ENCODE measurements at places on chromosomes 7 and 10.

- DNase-seq = no peak
These were observed 85.3 kb upstream of the PCGF5 start for GRCh38 chr10:91135113-91135512.

DNA sequence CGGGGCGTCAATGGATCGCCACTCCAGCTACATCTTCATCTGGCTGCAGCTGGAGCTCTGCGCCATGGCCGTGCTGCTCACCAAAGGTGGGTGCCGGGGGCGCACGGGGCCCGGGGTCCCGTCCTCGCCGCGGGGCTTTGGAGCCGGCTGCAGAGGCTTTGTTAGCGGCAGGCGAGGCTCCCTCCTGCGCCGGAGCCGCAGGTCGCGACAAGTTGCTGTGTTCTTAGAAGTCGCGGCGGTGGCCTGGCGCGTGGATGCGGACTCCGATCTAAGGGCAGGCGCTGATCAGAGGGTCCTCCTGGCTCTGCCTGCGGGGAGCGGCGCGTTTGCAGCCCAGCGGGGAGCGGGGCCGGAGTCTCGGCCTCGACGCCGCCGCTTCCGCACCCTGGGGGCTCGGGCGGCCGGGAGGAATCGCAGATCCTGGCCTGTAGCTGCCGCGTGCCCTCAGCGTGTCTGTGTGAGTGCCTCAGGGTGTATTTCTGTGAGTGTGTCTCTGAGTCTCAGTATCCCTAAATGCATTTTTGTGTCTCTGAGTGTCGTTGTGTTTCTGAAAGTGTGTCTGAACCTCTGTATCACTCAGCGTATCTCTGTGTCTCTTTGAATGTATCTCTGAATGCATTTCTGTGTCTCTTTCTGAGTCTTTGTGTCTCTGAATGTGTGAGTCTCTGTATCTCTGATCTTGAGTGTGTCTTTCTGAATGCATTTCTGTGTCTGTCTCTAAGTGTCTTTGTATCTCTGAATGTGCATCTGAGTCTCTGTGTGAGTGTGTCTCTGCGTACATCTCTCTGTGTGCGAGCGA, 766 bp downstream of the BAMBI start:
- DNase-seq = no peak

- DNase-seq = no peak
These were observed 1171.7 kb upstream of the LRRTM3 start for GRCh38 chr10:65754112-65754511.

- DNase-seq = no peak
These were observed 518.8 kb downstream of the CNTNAP2 start for GRCh38 chr7:146635205-146636032.

DNA sequence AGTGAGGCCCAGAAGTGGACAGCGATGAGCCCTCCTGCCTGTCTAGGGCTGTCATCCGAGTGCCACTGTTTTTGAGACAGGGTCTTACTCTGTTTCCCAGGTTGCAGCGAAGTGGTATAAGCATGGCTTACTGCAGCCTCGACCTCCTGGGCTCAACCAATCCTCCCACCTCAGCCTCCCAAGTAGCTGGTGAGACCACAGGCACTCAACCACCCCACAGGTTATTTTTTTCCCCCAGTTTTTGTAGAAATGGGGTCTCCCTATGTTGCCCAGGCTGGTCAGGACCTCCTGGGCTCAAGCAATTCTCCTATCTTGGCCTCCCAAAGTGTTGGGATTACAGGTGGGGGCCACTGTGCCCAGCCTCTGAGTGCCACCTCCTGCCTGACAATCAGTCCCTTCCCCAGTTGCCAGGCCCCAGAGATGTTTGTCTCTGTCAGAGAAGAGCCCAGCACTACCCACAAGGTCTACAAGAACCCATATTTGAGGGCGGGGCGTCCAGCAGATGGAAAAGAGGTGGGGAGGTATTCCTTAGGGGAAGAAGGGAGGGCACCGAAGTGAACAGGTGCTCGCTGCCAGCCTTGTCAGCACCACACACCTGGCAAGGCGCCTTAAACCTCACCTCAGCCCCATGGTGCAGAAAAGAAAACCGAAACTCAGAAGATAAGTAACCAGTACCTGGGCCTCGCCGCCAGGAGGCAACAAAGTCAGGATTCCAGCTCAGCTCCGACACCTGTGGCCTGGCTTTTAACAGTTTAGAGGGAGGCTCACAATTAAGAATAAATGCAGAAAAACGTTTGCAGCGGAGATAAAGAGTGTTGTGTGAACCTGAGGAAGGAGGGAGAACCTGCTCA, 77.4 kb upstream of the ANLN start:
- peak; percentile 54 for DNase-seq

DNA sequence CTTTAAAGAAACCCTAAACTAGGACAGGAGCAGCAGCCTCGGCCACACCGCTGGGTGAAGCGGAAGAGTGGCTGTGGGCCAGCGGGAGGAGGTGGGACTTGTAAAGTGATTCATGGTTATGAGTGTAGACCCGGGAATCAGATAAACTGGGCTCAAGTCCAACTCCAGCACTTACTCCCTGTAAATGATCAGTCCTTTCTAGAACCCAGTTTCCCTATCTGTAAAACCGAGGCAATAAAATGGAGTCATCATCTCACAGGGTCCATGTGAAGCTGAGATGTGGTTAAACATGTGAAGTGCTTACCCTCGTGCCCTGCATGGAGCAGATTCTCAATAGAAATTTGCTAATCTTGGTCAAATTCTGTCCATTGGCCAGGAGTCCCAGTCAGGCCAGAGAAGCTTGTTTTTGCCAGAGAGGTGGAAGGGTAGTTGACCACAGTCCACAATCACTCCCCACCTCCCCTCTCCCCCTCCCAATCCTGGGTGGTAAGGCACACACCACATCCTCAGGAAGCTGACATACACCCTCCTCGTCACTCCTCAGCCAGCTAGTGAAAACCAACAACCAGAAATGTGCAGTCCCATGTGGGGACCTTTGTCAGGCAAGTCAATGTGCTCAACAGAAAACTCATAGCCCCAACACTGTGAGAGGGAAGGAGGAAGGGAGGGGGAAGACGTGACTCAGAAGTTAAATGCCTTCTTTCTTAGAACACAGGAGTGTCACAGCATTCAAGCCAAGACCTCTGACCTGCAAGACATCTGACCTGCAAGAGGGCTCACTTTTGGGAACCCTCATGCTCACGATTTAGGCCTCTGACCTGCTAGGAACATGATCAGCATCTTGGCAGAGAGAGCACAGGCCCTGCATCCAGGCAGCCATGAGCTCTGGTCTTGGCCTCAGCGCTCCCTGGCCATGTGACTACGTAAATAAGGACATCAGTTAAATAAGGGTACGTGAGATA, 145.1 kb downstream of the PLXNA4 start:
- peak; percentile 87 for DNase-seq

DNA sequence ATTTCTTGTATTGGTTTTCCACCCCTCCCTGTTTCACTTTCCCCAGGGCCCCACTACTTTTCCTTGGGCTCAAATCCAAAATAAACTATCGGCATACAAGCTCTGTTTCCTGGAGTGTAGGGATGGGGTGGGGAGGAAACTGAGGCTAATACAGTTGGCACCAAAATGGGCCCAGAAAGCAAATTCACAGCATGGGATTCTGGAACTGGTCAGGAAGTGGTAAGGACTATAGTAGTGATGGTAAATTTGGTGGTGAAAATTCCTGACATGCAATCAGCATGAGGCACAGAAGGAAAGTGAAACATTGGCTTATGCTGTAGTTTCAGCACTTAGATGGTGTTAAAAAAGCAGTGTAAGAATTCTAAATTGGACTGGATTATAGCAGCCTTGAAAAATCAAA, 8.7 kb upstream of the SAMD9L start:
- no peak for DNase-seq

- no peak for DNase-seq
These were observed 33.3 kb downstream of the CTBP2 start for GRCh38 chr10:125127110-125127509.
